AG04450 (cell line): ENCODE measurements at places on chromosomes 3 and 15. TPM values are rescaled to one million over a fixed set of nuclear protein-coding genes. Genes with fewer than 3 reads are reported as not detected.

GRCh38 chr3:117645561-117646242 is 936.1 kb downstream of the TUSC7 start:
- DNase-seq = no peak

DNA sequence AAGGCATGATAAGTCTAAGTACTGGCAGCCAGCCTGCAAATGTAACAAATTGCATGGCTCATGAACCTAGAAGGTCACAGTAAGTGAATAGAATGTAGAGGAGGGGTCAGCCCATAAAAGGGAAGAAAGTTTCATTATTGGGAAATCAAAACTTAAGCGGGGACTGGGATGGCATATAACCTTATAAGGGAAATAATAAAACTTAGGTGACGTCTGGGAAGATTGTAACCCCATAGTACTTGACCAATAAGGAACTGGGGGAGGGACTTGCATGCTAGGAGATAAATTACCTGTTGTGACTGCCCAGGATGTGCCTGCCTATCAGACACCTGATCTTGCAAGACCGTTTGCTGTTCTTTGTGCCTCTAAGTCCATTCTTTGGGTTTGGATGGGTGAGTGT is 28.1 kb upstream of the MCTP2 start:
- DNase-seq = no peak

- no peak for DNase-seq
Observed at GRCh38 chr3:179745079-179745478, 92.2 kb downstream of the USP13 start.

DNA sequence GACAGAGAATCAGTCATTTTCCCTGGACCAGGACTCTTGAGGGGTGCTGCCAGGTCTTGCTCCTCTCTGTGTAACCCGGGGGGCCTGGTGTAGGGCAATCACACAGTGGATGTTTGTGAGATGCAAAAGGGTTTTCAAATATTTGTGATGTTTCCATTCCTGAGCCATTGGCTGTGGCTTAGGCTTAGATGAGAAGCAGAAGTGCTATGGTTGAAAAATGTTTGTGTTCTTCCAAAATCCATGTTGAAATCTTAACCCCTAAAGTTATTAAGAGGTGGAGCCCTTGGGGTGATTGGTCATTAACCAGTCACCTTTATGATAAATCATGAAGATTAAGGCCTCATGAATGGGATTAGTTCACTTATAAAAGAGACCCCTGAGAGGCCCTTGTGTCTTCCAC is 36.5 kb downstream of the CORO2B start:
- DNase-seq = no peak

DNA sequence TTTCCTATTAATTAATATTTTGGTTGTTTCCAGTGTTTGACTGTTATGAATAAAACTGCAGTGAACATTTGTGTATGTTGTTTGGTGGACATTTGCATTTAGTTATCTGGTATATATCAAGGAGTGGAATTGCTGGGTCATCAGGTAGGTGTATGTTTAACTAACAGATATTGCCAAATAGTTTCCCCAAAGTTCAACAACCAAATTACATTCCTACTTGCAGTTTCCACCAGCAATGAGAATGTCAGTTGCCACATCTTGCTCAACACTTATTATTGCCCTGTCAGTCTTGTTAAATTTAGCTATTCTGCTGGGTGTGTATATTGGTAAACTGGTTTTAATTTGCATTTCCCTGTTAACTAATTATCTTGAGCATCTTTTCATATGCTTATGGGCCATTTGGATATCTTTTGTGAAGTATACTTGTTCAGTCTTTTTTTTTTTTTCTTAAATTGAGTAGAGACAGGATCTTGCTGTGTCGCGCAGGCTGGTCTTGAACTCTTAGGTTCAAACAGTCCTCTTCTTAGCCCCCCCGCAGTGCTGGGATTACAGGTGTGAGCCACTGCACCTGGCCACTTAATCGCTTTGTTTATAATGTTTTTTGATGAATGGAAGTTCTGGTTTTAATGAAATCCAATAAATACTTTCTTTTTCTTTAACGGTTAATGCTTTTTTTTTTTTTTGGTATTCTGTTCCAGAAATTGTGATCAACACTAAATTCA is 7.9 kb downstream of the FEM1B start:
- no peak for DNase-seq

GRCh38 chr15:100341750-100342560 is at the start of gene ADAMTS17:
TSS of gene ADAMTS17 (minus strand) at chr15:100341975. CDS start at chr15:100341899, 76 bp downstream.
- DNase-seq = no peak

DNA sequence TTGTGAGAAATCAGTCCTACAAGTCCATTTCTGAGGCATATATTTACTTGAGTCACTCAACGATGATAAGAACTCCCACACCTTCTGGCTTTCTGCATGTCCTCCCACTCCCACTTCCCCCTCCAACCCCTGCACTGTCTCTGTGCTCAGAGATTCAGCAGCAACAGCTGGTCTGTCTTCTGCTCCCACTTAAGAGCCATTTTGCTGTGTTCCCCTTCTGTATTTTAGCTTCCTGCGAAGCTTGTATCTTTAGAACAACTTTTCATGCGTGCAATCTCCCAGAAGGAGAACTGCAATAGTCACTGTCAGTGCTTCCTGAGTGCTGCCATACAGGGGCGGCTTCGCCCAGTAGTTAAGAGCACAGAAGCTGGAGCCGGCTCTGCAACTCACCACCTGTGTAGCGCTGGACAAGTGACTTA is 90.0 kb upstream of the SPATA12 start:
- no peak for DNase-seq

- no peak for DNase-seq
Observed at GRCh38 chr3:95887114-95887513, 927.3 kb upstream of the EPHA6 start.

DNA sequence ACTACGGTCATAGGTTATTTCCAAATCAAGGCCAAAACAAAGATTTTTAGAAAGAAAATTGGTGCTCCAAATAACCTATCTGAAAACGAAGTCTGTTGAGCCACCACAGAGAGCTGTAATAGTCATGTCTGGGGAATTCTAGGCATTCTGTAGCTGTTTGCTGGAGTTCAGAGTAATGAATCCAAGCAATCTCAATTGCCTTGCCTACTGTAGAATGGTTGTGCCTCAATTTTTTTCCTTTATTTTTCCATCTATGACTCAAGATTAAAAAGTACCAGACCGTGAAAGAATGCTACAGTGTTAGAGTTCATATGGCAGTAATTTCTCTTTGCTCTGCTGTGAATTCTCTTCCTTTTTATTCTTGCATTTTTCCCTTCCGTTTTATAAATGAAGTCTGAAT is 1007.2 kb upstream of the ALCAM start:
- DNase-seq = peak; percentile 43

DNA sequence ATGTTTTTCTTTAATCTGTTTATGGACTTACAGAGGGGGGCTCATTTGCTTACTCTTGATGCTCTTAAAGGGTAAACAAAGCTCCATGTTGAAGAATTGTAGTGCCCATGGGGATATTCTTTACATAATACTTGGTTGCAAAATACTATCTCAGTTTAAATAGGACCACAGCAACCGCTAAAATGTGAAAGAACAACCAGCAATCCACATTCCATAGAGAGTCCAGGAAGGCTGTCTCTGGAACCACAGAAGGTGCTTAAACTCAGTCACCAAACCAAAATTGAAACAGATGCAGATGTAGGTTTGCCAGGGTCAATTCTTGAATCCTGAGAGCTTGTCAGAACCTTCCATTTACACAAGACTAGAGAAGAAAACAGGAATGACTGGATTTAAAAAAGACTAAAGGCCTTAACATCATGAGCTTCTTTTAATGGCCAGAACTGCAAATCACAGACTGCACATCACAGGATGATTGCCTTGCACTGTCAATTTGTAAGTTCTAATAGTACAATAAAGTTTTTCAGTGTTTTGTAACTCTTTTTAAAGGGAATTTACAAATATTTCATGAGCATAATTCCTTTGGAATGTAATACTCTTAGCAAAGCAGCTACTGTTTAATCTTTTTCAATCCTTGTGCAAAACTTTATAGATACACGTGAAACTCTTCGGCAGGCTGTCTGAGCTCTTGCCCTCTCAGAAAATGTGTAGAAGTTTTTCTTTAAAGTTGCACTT is 661.6 kb downstream of the SI start:
- no peak for DNase-seq

DNA sequence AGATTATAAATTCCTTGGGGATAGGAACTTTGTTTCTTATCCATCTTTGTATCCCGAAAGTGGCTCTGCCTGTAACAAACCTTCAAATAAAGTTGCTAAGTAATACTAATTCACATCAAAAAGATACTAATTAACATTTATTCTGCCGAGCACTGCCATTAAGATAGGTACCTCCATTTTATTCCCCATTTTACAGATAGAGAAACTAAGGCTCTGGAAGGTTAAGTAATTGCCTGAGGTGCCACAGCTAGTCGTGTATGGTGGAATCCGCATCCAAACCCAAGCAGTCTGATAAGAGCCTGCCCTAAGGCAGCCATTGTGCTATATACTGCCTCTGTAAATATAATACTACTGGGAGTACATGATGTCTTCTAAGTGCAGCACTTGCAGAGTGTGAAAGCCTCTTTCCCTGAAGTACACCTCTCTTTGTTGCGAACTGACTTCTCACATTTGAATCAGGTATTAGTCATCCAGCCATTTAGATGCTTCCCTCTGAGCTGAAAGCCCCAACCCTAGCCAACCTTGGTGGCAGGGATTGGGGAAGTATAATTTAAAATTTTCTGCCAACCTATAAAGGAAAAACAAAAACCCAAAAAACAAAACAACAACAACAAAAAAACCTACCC is 78.5 kb upstream of the CHD2 start:
- DNase-seq = no peak

GRCh38 chr3:23653647-23654525 is 151.9 kb upstream of the UBE2E1 start:
- DNase-seq = no peak

DNA sequence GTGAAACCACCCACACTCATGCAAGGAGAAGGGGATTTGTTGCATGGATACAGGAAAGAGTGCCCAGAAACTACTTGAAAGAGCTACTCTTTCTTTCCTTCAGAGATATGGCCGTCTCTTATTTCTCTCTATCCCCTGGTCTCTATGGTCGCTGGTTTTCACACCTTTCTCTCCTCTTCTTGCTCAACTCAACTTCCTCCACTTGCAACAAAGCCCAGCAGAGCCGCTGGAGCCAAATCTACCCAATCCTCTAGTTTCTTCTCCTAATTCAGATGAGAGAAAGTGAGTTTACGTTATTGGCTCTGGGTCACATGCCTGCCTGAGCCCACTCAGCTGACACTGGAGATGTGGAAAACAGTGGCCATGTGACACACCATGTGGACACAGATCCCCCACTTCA is 215.2 kb downstream of the OSBPL10 start:
- DNase-seq = no peak

DNA sequence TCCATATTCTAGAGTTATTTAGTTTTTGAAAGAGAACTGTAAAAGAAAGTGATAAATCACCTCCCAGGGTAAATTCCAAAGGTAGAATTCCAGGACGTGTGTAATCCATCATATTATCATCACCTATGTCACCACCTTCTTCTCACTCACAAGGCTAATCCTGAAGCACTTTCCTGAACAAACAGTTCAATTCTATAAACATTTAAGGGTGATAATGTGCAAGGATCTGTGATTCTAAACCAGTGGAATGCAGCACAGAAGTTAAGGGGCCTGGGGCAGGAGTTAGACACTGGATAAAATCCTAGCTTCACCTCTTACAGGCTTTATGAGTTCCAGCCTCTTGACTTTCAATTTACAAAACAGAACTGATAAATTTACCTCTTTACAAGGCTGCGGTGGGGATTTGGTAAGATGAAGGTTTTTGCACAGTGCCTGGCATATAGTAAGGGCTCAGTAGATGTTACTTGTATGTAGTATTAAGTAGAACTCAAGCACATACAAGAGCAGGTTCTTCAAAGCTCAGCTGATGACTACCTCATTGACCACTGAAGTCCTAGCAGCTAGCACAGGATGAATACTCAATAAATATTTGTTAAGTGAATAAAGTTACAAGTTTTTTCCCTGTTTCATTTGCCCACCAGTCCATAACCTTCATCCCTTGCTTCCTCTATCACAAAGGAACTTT is 47.3 kb upstream of the CCDC80 start:
- DNase-seq = no peak

GRCh38 chr15:76313731-76314130 is 2.5 kb upstream of the ETFA start:
- DNase-seq = no peak

- no peak for DNase-seq
Observed at GRCh38 chr3:153373606-153374005, 211.6 kb downstream of the RAP2B start.

DNA sequence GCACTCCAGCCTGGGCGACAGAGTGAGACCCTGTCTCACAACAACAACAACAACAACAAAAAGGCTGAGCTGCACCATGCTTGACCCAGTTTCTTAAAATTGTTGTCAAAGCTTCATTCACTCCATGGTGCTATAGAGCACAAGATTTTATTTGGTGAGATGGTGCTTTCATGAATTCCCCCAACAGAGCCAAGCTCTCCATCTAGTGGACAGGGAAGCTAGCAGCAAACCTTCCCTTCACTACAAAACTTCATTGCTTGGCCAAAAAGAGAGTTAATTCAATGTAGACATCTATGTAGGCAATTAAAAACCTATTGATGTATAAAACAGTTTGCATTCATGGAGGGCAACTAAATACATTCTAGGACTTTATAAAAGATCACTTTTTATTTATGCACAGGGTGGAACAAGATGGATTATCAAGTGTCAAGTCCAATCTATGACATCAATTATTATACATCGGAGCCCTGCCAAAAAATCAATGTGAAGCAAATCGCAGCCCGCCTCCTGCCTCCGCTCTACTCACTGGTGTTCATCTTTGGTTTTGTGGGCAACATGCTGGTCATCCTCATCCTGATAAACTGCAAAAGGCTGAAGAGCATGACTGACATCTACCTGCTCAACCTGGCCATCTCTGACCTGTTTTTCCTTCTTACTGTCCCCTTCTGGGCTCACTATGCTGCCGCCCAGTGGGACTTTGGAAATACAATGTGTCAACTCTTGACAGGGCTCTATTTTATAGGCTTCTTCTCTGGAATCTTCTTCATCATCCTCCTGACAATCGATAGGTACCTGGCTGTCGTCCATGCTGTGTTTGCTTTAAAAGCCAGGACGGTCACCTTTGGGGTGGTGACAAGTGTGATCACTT is 2.0 kb downstream of the CCR5 start:
- DNase-seq = no peak

DNA sequence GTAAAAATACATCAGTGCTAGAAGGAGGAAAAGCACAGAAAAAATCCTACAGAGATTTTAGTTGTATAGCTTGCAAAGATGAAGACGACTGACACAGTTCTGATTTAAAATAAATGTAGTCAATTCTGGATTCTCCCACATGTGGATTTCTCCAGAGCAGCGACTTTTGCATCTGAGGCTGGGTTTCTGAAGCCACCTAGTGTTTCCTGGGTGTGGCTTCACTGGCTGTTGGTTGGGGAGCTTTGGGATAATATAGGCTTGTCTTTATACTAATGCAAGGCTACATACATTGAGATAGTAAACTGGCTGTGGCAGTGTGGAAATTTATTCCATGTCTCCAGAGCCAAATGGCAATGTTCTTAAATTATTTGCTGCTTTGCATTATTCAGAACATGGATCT is 158.1 kb upstream of the FEZF2 start:
- DNase-seq = no peak

The SOX2 gene
- not detected in 2 replicates for polyA plus RNA-seq

The CRYGS gene
- 1.6 and 2.0 TPM in 2 replicates for polyA plus RNA-seq

The POPDC2 gene
- polyA plus RNA-seq = 0.38 and 0.43 TPM in 2 replicates

The AADACL2 gene
- not detected in 2 replicates for polyA plus RNA-seq

The ACTC1 gene
- polyA plus RNA-seq = 0.46 and 0.48 TPM in 2 replicates

The FBXO40 gene
- polyA plus RNA-seq = not detected in 2 replicates

The MIX23 gene
- 16.7 and 21.7 TPM in 2 replicates for polyA plus RNA-seq

The XIRP1 gene
- polyA plus RNA-seq = 0.02 TPM in 1 of 2 replicates, not detected in the other

The SEMA3G gene
- polyA plus RNA-seq = 0.02 TPM in 1 of 2 replicates, not detected in the other

The GOLGA8S gene
- polyA plus RNA-seq = 0.02 and 0.04 TPM in 2 replicates
